GF-D8 (cell line): ENCODE measurements at places on chromosomes 5 and 9.

DNA sequence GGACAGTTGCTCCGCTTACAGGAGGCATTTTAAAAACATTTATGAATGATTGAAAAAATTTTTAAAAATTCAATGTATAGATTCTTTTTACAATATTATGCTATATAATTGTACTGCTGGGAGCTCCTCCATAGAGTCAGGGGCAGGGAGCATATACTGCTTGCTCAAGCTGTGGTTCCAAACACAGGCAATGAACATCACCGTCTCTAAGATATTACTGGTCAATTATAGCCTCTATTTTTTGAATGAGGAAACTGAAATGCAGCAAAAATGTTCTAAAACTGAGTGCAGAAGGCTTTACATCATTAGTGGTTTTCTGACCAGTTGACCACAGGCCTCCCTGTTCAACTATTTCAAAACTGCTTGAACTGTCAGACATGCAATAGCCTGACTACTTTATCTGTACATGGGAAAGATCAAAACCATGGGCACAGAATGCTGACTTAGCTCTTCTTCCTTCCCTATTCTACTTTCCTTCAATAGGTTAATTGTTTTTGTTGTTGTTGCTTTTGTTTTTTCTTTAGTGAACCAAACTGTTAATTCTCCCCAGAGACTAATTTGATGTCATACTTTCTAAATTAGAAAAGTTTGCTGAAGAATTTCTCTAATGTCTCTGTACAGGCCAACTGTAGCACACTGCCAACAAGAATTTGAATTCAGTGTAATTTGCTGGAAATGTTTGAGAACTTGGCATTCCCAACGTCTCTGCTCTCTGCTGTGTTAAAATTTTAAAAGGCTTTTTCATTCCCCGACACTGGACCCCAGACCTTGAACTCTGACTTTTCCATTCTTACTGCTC, 107.6 kb upstream of the MPDZ start:
- no peak for DNase-seq

GRCh38 chr9:121755581-121755980, 104.1 kb downstream of the DAB2IP start:
- no peak for DNase-seq

DNA sequence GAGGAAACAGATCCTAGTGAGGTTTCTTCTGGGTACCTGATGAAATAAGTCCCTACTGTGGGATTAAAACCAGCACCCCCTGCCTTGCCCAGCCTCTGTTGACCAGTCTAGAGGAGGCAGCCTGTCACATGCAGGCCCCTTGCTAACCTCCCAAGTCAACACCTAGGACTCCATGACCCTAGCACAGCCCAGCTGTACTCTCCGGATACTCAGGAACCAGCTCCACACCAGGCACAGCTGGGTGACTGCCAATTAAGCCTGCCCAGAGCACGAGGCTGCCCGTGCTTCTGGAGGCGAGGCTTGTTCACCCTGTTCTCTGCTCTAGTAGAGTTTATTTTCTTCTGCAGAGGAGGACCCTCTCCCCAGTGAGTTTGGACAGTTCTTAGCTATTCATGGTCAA, 92.5 kb downstream of the SNX24 start:
- no peak for DNase-seq

GRCh38 chr9:110579034-110579861, at the start of gene SVEP1:
SVEP1 (minus strand) TSS chr9:110579741; CDS start chr9:110579543, 198 bp downstream.
- no peak for DNase-seq

- no peak for DNase-seq
Measured at GRCh38 chr5:104526866-104527265, 964.3 kb upstream of the NUDT12 start.

- DNase-seq = no peak
Measured at GRCh38 chr9:6681957-6682501, 36.5 kb upstream of the GLDC start.

GRCh38 chr9:109440797-109441287, 57.3 kb downstream of the PTPN3 start:
- DNase-seq = peak; percentile 59

- DNase-seq = no peak
Measured at GRCh38 chr9:131263701-131264100, 12.6 kb downstream of the FAM78A start.

DNA sequence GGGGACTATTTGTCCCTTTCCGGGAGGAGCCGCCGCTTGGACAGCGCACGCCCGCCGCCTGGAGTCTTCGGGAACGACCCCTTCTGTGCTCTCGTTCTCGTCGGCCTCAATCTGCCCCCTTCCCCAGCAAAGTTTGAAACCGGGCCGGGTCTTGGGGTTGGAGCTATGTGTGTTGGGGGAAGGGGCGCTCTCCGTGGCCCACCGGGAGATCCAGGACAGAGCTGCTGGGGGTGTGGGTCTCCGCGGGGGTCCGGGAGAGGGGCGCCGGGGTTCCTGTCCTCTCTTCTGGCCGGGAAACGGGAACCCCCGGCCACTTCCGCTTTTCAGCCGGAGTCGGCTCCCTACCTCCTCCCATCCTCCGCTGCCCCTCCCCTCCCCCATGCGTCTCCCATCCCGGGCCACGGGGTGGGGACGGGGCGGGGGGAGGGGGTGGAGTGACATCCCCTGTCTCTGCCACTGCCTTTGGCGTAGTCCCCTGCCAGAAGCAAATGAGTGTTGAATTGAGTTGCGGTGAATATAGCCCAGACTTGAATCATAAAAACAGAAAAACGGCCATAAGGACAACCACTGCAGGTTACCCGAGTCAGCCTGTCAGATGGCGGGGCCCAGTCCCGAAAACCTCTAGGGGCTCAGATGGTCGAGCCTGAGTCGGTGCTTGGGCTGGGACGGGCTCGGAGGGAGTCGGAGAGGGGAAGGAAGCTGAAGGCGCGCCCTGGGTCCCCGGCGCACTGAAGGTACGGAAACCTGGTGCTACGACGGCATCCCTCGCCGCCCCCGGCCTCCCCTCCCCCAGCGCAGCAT, 1.1 kb downstream of the CPLX2 start:
- DNase-seq = no peak

- no peak for DNase-seq
Measured at GRCh38 chr5:72224946-72225463, 95.0 kb downstream of the MRPS27 start.

- DNase-seq = no peak
Measured at GRCh38 chr5:141504216-141504615, 15.3 kb downstream of the PCDHGC5 start.

GRCh38 chr9:69331444-69331843, 6.4 kb downstream of the ENTREP1 start:
- DNase-seq = no peak

DNA sequence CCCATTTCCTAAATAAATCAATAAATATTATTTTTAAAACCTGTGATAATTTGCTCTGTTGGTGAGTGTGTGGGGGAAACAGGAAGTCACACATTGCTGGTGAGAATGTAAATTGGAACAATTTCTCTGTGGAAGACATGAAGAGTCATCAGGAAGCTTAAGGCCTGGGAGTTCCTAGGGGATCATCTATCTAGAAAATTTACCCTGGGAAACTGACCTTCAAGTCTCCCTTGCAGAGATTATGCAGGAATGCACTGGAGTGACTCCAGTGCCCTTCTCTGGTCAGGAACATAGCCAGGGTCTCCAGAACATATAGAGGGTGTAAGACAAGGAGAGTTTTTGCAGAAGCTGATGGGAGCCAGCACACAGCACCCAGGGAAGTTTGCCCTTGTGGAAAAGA, 13.0 kb upstream of the GCNT1 start:
- DNase-seq = no peak

DNA sequence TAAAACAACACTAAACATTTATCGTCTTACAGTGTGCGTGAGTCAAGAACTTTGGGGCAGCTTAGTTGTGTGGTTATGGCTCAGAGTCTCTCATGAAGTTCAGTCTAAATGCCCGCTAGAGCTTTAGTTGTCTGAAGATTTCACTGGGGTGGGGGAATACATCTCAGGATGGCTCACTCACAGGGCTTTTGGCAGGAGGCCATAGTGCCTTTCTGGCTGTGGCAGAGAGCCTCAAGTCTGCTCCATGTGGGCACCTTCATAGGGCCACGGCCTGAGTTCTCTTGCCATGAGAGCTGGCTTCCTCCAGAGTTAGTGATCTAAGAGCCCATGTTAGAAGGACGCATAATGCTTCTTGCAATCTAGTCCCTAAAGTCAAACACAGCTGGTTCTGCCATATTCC, 258.8 kb upstream of the NUDT12 start:
- no peak for DNase-seq

GRCh38 chr9:70053864-70054263, 10.2 kb downstream of the MAMDC2 start:
- DNase-seq = peak; percentile 34

DNA sequence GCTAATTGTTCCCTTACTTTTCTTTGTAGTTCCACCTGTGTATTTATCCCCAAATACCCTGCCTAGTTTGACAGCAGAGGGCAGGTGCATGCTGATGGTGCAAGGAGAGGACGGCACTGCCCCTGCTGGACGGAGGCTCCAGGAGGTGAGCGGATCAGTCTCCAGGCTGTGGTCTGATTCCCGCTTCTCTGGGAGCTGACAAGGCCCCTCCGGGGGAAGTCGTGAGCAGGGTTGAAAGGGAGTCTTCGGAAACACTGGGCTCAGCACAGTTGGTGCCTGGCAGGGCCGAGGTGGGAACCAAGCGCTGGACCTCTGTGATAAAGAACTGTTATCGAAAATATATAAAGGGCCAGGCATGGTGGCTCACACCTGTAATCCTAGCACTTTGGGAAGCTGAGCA, 52.9 kb downstream of the RASGEF1C start:
- DNase-seq = no peak

- DNase-seq = no peak
Measured at GRCh38 chr9:129374231-129374630, 196.2 kb upstream of the IER5L start.

DNA sequence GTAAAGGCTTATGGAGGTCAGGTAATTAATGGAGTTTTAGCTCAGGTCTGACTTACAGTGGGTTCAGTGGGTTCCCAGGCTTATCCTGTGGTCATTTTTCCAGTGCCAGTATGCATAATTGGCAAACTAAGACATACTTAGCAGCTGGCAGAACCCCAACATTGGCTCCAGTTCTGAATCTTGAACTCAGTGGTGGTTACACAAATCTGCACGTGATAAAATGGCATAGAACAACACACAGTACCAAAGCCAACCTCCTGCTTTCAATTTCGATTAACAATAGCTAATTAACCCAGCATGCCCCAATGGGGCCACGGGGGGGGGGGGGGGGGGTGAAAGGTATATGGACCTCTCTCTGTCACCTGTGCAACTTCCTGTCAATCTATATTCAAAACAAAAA, 19.0 kb upstream of the BARX1 start:
- no peak for DNase-seq

- DNase-seq = no peak
Measured at GRCh38 chr9:6414247-6414641, 1.2 kb downstream of the UHRF2 start.

- peak; percentile 82 for DNase-seq
Measured at GRCh38 chr9:19230355-19231125, at the start of gene DENND4C. DENND4C (plus strand) TSS chr9:19230693; CDS start chr9:19276175, 45,482 bp downstream.

GRCh38 chr9:89483592-89484474, 14.1 kb downstream of the SEMA4D start:
- no peak for DNase-seq

DNA sequence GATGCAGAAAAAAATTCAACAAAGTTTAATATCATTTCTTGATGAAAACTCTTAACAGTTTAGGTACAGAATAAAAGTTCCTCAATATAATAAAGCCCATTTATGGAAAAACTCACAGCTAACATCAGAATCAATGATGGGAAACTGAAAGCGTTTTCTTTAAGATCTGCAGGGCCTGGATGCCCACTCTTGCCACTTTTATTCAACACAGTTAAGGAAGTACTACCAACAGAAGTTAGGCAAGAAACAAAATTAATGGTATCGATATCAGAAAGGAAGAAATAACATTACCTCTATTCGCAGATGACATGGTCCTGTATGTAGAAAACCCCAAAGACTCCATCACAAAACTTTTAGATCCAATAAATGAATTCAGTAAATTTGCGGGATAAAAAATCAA, 542.4 kb upstream of the RGMB start:
- no peak for DNase-seq

- no peak for DNase-seq
Measured at GRCh38 chr9:32399110-32399815, 14.8 kb downstream of the ACO1 start.

- DNase-seq = no peak
Measured at GRCh38 chr5:122465031-122465577, 153.1 kb downstream of the SNCAIP start.

- no peak for DNase-seq
Measured at GRCh38 chr9:116383936-116384335, 230.3 kb downstream of the PAPPA start.

- peak; percentile 53 for DNase-seq
Measured at GRCh38 chr9:77827104-77827784, 179.1 kb upstream of the GNA14 start.

- no peak for DNase-seq
Measured at GRCh38 chr5:178206166-178207101, 2.1 kb downstream of the HNRNPAB start.

DNA sequence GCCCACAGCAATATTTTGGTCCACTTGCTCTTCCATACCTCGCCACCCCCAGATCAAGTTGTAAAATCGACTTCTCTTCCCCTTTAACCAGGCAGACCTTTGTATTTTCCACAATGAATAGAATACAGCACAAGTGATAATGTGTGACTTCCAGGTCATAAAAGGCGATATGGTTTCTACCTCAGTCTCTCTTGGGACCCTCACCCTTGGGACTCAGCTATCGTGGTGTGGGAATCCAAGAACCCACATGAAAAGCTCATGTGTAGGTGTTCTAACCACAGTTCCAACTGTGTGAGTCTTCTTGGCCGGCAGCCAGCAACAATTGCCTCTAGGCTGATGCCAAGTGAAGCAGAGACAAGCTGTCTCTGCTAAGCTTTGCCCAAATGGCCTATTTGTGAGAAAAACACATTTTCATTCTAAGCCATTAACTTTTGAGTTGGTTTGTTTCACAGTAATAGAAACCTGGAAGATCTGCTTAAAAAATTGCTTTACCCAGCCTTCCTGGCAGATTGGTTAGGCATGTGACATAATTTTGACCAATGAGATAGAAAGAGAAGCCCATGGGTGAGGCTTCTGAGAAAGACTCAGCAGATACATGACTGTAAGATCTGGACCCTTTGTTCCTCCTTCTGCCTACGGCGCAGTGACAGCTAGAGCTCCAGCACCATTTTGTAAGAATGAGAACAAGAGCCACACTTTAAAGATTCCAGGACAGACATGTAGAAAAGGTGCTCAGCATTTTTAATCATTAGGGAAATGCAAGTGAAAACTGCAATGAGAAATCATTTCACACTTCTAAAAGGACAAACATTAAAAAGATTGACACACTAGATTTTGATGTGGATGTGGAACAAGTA, 18.3 kb upstream of the MLLT3 start:
- DNase-seq = no peak
